Fibroblast of skin of back (primary cell): ENCODE measurements at places on chromosomes 12 and 14.
A peak's percentile ranks its signal among the peaks of the same experiment; 100 is the strongest.

DNA sequence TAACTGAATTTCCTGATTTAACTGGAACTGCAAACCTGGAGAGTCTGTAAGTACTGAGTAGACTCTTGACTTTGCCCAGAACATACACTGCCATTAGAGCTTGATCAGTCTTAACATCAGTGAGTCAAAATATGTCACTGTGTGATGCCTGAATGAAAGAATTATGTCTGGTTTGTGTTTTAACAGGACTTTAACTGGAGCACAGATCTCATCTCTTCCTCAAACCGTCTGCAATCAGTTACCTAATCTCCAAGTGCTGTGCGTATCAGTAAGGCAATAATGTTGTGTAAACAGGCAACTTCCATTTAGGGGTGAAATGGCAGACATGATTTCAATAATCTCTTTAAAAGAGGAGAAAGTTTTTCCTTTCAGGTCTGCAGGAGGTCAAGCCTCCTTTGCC is 97.0 kb downstream of the ZFC3H1 start:
- no peak for DNase-seq

- DNase-seq = no peak
These were observed 194.8 kb upstream of the TBX3 start for GRCh38 chr12:114878781-114879180.

GRCh38 chr12:19125325-19125724 is 4.2 kb upstream of the PLEKHA5 start:
- DNase-seq = peak; percentile 52

GRCh38 chr12:51953089-51953488 is 1.6 kb downstream of the ACVR1B start:
- DNase-seq = no peak

- peak; percentile 34 for DNase-seq
These were observed 16.2 kb downstream of the SLC2A14 start for GRCh38 chr12:7856516-7856915.

DNA sequence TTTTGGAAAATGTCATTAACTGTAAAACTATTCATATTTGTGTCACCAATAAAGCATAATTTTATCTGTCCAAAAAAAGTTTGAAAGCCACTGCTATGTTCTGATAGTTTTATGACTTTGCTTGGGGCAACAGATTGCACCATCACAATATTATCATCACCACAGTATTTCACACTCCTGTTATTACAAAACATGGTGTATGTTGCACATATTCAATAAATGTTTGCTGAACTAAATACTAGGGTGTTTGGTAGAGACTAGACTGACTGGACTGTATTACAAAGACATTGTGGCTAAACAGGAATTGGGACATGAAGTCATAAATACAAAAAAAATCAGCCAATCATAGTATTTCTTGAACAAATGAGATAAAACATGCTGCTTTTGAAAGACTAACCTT is 55.1 kb downstream of the PAWR start:
- no peak for DNase-seq

DNA sequence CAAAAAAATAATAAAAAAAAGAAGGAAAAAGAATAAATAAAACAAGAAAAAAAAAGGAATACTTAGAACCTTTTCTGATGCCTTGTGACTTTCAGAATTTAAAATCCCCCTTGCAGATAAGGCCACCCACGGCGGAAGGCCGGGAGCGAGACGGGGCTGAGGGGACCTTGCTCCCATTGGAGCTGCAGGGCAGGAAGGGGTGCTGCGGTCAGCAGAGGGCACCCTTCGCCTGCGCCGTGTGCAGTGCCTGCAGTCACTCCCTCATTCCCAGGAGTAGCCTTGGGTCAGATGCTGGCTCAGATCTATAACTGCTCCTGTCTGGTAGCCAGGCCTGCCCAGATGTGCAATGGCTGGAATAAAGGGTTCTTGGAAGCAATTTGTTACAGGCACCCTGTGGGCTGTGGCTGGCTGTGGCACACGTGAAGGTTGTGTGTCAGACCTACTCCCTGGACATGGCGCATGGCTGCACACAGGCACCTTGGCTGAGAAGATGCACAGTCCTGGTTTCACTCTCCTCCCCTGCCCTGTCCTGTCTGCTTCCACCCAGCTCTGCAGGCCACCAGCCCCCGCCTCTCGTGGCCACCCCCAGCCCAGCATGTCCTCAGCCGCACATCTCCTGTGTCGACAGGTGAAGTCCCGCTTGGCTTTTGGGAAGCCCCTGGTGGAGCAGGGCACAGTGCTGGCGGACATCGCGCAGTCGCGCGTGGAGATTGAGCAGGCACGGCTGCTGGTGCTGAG is 13.4 kb upstream of the ALDH2 start:
- peak; percentile 31 for DNase-seq

- no peak for DNase-seq
These were observed 30.0 kb downstream of the GALNT16 start for GRCh38 chr14:69289811-69290520.

GRCh38 chr12:3135522-3136461 is 58.6 kb downstream of the TSPAN9 start:
- peak; percentile 75 for DNase-seq

DNA sequence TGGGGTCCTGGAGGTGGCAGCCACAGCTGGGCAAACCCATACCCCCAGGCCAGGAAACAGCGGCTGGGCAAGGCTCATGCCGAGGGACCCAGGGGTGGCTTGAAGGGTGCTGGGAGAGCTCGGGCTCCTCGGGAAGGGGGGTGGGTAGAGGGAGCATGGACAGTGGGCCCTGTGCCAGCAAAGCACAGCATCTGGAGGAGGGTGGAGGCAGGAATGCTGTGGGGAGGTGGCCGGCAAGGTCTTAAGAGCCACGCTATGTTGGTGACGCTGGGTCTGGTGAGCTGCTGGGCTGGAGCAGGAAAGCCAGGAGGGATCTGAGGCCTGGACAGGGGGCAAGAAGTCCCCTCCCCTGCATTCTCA is 48.2 kb upstream of the DLK1 start:
- peak; percentile 30 for DNase-seq

DNA sequence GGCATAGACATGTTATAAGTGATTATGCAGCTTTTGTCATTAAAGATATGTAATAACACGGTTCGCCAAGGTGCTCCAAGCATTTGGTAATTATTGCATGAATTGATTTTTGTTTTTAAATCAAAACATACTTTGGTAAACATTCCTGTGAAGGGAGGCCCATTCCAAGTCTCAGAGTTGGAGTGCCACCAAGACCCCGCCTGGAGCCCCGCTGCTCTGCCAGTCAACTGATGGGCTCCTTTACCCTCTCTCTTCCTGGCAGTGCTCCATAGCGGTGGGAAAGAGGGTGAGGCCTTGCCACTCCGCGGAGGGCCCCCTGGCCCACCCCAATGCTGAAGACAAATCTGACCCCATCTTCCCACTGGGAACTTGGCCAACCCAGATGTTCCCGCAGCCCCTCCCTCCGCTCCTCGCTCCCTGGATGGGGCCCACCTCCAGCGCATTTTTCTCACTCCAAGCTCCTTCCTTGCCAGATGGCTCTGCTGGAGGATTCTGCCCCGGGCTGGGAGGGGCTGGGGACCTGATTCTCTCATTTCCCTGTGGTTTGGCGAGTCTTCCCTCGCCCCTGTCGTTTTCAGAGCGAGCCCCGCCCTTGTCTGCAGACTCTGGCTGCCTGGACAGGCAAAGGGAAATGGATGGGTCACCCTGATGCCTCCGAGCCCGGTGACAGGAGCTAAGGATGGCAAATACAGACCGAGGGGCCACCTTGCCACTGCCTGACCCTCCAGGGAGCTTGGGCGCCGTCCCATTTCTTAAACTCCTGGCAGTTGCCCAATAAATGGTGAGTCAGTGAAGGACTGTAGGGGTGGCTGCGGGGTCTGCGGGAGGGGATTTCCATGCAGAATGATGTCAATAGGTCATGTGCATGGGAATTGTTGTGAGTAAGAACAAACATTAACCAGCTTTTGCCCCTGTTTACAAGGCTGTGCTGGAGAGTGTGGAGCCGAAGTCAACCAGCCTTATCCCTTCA is 9.2 kb upstream of the PAPLN start:
- DNase-seq = peak; percentile 80

DNA sequence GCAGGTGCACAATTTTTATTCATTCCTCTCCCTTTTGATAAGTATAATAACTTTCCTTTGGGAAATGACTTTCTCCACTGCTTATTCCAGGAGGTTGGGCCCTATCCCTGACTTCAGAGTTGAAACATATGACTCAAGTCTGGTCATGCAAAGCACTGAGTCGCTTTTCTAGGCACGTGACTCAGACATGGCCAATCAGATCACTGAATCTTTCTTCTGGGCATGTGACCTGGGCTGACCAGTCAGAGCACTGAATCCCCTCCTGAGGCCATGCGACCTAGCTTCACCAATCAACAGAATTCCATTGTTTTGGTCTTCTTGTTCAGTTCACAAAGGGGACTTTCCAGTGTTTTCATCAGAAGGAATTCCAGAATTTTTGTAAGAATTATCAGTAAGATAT is 377.1 kb upstream of the KITLG start:
- DNase-seq = peak; percentile 11

DNA sequence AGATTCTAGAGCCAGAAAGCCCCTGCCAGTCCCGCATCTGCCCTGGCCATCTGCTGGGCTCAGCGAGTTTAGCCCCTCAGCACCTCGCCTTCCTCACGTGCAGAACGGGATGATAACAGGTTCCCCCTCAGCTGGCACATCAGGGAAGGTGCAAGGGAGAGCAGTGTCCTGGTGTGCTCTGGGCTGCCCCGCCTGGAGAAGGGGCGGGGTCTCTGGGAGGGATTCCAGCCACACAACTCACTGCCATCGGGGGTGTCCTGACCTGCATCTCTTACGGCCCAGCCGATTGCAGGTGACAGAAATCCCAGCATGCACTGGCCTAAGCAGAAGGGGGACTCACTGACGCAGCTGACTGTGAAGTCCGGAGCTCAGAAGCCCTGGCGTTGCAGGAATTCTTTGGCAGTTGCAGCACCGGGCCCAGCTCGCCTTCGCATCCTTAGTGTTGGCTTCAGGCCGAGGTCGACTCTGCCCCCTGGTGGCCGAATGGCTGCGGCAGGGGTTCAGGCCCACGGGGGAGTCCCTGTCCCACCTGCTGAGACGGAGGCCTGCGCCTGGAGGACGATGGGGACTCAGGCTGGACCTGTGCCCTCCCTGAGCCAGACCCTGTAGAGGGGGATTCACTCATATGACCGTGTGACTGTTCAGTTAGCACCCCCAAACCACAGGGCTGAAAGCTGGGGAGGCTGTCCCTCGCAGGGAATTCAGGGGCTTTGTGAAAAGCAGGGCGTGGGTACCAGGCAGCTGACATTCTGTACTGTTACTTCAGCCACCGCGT is 178.6 kb downstream of the ADGRD1 start:
- DNase-seq = peak; percentile 75

DNA sequence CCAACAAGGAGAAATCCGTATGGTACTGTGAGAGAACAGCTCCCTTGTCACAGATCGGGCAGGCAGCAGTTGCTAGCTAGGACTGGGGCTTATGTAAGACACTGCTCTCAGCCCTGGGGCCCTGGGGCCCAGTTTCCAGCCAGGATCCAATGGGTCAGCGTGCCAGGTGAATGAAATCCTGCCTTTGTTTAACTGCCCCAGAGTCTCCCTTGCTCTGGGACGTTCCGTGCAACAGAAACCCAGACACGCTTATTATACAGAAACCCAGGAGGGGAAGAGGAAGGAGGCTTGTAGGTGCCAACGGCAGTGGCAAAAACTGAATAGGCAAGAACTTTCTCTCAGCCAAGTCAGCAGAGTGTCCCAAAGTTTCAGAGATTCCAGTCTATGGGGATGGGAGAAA is 110.6 kb downstream of the DIO2 start:
- no peak for DNase-seq

DNA sequence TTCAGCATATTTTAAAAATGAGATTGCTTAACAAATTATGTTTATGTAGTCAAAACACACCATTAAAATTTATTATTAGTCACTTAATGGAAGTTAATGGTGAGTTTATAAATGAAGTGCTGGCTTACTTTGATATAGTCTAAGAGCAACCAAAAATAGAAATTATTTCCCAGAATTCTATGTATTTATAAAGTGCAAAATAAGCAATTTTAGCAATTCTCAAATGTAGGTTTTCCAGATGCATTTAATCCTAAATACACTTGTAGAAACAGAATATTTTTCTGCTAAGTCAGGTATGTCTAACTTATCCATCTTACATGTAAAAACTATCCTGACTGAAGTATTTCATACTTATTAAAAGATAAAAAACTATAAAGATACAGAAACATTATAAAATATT is 11.2 kb downstream of the LMO3 start:
- DNase-seq = no peak

DNA sequence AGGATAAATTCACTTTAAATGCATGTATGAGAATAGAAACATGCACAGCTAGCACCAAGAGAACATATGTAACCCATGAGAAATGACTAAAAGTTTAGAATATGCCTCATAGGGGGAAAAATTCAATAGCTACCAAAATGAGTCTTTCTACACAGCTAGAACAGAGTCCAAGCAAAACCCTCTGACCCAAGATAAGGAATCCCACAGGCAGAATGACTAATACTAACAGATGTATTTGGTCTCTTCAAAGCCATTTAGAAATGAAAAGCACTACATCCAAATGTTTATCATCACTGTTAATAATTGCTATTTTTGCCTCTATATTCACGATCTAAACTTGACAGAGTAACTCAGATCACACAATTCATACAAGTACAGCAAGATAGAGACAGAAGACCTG is 44.0 kb downstream of the KICS2 start:
- peak; percentile 93 for DNase-seq

GRCh38 chr14:24847568-24848095 is 202.3 kb downstream of the STXBP6 start:
- no peak for DNase-seq

DNA sequence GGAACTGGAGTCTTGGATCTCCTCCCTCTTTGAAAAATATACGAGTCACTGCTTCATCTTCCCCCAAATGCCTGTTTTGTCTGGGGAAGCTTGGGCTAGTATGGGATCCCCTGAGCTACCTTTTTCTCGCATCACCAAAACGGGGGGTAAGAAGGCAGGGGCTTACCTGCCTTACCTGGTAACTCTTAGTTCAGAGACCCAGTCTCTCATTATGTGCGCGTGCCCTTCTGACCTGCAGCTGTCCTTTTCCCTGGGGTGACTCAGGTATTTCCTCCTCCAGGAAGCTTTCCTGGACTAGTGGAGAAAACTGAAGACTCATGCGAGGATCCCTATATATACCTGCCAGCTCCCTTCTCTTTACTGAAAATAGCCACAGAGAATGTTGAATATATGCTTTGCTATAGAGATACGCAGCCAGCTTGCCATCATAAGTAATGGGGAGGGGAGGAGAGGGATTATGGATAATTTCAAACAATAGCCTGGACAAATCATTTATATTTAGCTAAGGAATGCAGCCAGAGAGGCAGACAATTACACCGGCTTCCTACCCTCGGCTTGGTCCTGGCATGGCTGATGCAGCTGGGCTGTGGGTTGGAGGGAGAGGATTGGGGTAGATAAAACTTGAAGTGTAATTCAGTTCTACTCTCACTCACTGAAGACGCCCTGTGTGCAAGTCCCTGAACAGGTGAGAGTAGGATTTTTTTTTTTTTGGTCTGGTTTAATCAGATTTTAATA is 1.1 kb downstream of the TSPAN9 start:
- no peak for DNase-seq
